Activated CD4-positive, alpha-beta T cell treated with anti-CD3 and anti-CD28 coated beads, Interleukin-2, amount 50 U/mL, for 24 hours (primary cell): ENCODE measurements at places on chromosomes 12 and 14.

DNA sequence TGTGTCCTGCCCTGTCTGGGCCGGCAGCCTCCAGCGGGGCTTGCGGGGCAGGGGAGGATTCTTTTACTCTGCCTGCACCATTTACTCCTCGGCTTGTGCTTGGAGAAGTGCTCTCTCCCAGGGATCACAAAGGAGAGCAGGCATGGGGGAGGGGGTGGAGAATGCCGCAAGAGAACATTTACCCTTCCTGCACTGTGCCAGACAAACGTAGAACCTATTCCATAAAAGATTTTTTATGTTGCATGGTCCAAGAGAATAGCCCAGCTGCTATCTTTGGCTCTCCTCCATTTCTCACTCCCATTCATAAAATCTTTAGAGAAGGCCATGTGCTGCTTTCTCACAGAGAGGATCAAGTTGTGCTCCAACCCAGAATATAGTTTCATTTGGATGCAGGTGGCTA is 159.4 kb downstream of the SPTSSA start:
- DNase-seq = no peak

GRCh38 chr14:53848854-53849253 is 107.8 kb downstream of the BMP4 start:
- DNase-seq = no peak

DNA sequence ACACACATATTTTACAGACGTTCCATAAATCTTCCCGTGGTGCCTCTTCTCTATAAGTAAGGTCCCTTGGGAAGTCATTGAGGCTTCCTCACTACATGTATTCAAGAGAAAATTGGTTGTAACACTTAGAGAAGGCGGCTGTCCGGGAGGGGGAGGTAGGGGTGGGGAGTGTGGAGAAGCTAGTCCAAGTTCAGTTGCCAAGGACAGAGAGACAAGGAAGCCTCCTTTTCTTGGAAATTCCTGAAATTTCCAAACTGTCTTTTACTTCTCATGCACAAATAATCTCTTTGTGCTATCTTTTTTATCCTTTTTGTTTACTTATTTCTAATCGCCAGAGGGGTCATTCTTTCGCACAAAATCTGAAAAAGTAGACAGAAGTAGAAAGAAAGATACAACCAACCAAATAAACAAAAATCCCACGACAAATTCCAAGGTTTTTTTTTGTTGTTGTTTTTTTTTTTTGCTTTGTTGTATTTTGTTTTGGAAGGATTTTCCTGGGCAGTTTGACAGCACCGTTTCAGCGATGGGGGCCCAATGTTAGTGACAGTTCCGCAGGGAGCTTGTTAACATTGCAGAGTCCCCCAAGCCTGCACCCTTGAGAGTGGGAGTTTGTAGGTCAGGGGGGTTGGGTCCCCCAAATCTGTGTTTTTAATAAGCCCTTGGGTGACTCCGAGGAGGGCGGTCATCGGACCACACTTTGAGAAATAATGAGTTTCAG is 45.2 kb downstream of the MAP1LC3B2 start:
- DNase-seq = no peak

GRCh38 chr12:111788178-111788654 is 21.5 kb downstream of the ALDH2 start:
- no peak for DNase-seq

DNA sequence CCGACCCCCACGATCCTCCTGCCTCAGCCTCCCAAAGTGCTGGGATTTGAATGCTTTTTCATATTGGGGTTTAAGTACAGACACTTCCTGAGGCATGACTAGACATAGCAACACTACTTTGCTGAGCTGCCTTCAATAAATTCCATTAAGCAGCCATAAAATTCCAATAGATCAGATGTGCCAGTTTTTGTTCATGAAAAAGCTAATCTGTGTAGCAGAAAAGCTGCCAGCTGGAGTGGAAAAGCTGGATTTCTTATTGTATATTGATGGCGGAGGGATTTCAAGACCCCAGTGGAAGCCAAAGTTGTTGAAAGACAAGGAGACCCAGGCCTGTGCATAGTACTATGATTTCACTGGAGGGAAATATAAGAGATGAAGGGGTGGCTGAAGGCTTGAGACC is 209.0 kb upstream of the NUDT4 start:
- DNase-seq = no peak

DNA sequence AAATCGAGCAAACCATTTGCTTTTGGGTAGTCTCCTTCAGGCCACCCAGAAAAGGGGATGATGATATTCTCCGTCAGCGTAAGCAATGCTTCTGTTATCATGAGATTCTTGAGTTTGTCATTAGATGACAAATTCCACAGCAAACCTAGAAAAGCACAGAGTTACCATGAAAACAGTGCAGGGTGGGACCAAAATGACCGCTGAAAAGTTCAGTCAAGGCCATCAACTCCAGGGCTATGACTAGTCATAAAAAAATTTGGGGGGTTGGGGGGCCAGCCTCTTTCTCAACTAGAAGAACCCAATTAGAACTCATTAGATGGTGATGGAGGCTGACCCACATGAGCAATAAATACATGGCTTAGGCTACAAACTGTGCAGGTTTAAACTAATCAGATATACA is 55.5 kb downstream of the PKP2 start:
- DNase-seq = no peak

- DNase-seq = no peak
Measured at GRCh38 chr14:31270196-31270772, 62.7 kb upstream of the HECTD1 start.
